ENCODE measurements at places on chromosomes 13 and 19. TPM values are rescaled to one million over a fixed set of nuclear protein-coding genes. Genes with fewer than 3 reads are reported as not detected.

Gene CYP2A7
- not detected for total RNA-seq

Gene TJP3
- total RNA-seq: 0.50 TPM

Gene DHDH
- 2.9 TPM for total RNA-seq

Gene SBK2
- total RNA-seq: not detected

GRCh38 chr13:36550177-36550576 is 117.9 kb downstream of the CCNA1 start:
- DNase-seq: no peak

- DNase-seq: peak; percentile 22
Observed at GRCh38 chr19:38384209-38385027, 3.4 kb downstream of the GGN start.

GRCh38 chr19:19434483-19435045 is 29.1 kb downstream of the GATAD2A start:
- DNase-seq: no peak

DNA sequence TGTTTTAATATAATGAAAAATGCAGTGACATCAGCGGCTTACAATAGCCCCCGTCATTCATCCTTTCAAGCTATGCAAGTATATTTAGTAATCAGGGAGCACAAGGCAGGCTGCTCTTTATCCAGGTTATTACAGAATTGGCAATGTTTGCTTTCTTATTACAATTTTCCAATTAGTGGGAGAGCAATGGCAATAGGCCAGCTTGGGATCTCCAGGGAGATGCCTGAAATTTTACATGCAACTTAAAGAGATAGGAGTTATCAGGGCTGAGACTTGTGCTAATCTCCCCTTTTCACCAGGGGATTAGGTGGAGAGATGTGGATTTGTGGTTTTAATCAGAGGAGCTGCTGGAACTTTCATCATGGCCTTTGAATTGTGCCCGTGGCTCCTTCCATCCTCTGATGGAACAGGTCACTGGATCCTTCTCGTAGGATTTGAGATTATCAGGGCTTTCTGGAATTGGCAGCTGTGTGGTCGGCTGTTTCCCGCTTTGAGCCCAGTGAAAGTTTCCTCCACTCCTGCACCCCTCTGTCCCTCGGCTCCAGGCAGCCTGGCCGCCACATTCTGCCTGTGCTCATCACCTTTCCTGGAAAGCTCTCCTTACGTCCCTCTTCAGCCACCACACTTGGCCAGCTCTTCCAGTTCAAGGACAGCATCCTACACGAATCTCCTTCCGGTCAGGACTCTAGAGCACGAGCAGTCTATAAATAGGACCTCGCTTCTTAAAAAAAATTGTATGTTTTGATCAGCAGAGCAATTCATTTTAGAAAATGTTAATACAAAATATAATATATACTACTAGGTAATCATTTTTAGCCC is 47.0 kb downstream of the CBY2 start:
- DNase-seq: no peak

- DNase-seq: no peak
Observed at GRCh38 chr13:49938314-49938713, 2.2 kb upstream of the SPRYD7 start.

GRCh38 chr19:46629546-46630025 is 4.7 kb upstream of the PTGIR start:
- DNase-seq: no peak

GRCh38 chr19:40907968-40908735 is 26.1 kb upstream of the CYP2A7 start:
- no peak for DNase-seq

DNA sequence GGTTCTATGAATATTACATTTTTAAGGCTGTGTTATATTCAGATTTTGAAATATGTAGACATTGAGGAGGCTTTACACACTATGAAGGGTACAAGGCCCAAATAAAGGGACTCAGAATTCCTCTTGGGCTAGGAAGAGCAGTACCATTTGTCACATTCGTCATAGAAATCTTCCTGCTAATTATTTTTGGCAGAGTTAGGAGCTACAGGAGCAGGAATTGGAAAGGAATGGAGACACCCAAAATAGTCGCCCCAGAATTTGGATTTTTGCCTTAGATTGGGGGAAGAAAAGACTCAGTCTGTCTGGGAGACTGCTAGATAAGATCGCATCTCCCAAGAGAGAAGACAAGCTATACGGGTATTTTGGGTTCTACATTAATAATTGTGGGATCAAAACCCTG is 176.4 kb upstream of the DACH1 start:
- DNase-seq: no peak

DNA sequence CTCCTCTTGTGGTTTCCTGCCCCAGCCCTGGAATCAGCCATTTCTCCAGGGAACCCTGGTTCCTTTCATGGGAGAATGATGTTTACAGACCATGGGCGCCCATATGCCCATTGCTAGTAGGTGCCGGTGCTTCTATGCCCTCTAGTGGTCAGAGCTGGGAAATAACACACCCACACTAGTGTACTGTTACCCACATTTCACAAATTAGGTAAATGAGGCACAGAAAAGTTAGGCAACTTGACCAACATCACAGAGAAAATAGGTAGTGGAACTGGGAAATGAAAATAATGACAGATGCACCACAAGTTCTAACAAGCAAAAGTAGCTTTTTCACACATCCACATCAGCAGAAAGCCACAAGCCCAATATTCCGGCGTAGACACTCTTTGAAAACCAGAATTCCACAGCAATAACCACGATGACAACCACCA is 1.3 kb upstream of the CEACAM3 start:
- DNase-seq: no peak

DNA sequence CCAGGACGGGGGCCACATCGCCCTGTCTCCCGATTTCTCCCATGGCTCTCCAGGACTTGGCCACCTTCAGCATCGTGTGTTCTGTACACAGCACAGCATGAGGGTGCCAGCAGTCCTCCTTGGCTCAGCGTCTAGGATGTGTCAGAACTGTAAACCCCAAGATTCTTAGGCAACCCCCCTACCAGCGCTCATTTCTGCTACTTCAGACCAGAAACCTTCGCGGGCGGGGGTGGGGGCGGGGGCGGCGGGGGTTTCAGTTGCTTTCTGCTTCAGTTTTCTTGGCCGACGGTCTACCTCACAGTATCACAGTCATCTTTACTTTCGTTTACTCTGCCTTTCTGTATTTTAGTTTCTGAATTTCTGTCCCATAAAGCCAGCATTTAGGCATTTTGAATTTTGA is 82.4 kb downstream of the GGACT start:
- no peak for DNase-seq

DNA sequence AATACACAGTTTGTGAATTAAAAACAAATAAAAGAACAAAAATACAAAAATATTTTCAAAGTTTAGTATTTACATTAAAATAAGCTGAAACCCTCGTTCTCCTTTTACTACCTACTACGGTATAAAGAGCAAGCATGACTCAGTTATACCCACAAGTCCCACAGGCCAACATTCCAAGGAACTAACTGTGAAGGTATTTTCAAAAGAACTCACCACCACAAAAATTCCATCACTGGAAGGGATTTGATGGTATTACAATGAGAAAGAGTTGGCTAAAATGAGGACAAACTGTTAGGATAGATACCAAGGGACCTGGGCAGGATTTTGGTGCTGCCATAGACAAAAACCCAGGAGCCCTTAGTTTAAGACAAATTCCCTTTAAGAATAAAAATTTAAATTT is 122.7 kb downstream of the TBC1D4 start:
- peak; percentile 86 for DNase-seq
